ENCODE measurements at places on chromosomes 12 and 14.

- no peak for DNase-seq
Observed at GRCh38 chr12:120290609-120291305, 946 bp downstream of the RNU4-2 start.

- DNase-seq = no peak
Observed at GRCh38 chr14:49593016-49593415, 5.7 kb upstream of the LRR1 start.

DNA sequence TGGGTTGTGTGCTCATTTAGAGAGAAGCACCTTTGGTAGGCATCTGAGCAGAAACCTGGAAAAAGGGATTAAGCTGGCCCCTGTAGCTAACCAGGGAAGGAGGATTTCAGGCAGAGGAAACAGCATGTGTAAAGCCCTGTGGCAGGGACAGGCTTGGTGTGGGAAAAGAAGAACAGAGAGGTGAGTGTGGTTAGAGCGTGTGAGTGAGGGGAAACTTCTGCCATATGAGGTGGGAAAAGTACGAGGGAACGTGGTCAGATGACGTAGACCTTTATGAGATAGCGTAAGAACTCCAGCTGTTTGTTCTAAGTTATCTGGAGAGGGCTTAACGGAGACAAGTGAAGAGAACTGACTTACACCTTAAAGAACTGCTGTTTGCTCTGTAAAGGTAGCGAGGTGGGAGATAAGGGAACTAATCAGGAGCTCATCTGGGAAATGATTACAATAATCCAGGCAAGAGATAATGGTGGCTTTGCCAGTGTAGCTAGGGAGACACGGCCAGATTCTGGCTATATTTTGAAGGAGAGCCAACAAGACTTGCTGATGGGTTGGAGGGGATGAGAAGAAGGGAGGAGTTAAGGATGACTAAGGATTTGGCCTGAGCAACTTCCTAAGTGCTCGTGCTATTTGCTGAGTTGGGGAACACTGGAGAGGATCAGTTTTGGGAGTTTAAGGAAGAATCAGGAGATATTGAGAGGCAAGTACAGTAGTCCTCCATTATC, 234.0 kb downstream of the ETNK1 start:
- DNase-seq = no peak

DNA sequence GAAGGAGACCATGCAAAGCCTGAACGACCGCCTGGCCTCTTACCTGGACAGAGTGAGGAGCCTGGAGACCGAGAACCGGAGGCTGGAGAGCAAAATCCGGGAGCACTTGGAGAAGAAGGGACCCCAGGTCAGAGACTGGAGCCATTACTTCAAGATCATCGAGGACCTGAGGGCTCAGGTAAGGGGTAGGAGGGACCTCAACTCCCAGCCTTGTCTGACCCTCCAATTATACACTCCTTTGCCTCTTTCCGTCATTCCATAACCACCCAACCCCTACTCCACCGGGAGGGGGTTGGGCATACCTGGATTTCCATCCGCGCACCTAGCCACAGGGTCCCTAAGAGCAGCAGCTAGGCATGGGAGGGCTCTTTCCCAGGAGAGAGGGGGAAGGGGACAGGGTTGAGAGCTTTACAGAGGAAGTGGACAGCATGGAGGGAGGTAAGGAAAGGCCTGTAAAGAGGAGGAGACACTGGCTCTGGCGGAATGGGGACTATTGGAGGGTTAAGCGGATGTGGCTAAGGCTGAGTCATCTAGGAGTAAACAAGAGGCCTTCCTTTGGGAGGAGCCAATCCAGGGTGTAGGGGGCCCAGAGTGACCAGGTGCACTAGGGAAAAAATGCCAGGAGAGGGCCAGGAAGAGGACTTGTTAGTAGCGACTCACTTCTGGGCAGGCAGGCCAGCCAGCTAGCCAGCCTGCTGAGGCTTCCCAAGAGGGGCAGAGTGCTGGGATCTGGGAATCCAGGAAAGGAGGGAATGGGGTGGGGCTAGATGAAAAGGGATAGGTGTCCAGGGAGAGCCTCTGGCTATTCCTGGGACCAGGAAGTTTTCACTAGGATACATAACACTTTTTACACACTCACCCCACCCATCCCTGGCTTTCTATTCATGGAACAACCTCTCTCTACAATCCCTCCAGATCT, 754 bp downstream of the KRT18 start:
- DNase-seq = no peak

GRCh38 chr12:10241727-10242126, 29.1 kb downstream of the GABARAPL1 start:
- no peak for DNase-seq

GRCh38 chr12:68069275-68069674, 80.0 kb downstream of the IFNG-AS1 start:
- DNase-seq = no peak

DNA sequence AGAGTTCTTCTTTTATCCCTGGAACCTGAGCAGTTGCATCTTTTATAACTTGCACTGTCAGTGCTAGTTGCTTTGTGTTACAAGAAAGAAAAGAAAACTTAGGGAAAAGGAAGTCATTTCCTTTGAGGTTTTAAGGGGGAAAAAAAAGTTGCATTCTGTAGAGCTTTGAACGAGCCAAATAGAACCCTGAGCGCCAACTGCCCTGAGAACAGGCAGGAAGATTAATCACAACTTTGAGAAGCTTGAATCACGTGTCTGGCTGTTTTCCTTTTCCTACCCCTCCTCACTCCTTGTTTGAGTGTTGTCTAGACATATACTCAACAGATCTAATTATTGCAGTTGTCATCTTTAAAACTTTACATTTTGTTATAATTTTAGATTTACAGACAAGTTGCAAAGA, 12.5 kb downstream of the PCNX1 start:
- DNase-seq = no peak

DNA sequence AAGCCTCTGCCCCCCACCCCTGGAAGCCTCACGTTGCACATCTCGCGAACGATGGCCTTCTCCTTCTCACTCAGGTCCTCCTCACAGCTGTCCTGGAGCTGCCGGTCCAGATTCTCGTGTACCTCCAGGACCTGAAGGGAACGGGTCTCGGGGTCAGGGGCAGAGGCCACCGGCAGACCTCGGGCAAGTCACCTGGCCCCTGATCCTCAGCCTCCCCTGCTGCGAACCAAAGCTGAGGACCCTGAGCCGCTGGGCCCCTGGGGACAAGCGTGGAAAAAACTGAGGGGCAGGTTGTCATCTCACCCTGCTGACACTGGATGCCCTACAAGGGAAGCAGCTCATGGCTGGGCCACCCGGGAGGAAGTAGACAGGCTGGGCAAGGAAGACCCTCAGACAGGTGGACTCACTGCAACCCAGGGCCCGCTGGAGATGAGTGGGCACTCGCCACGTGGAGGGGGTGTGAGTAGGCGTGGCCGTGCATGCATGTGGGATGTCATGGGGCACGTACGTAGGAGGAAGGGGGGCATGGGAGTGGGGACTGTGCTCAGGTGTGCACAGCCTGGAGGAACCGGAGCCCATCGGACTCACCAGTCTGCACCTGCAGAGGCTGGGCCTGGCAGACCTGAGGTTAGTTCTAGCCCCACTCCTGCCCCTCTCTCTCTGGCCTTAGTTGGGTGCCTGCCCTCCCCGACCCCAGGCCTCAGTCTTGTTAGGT, 35.1 kb downstream of the CCNK start:
- no peak for DNase-seq

- DNase-seq = no peak
Observed at GRCh38 chr12:54411391-54412241, 7.5 kb downstream of the ITGA5 start.

GRCh38 chr12:106709068-106709511, 65.4 kb upstream of the RIC8B start:
- DNase-seq = no peak

DNA sequence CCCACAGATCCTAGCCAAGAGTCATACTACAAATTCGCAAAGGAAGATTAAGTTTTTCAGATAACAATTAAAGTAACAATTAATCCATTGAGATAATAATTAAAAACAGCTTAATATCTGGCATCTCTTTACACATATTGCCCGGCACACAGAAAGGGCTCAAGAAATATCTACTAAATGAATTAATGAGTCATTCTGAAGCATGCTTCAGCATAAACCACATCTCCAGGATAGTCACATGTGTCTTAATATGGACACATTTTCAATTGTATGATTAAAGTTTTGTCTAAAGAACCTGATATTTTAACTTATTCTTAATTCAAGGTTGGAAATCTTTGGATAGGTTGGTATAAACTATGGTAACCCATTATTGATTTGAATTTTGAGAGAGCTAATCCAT, 9.6 kb downstream of the ITPR2 start:
- DNase-seq = no peak

GRCh38 chr12:132545955-132546354, 56.0 kb downstream of the FBRSL1 start:
- DNase-seq = no peak

- DNase-seq = no peak
Observed at GRCh38 chr14:104145826-104146601, 7.6 kb downstream of the KIF26A start.

DNA sequence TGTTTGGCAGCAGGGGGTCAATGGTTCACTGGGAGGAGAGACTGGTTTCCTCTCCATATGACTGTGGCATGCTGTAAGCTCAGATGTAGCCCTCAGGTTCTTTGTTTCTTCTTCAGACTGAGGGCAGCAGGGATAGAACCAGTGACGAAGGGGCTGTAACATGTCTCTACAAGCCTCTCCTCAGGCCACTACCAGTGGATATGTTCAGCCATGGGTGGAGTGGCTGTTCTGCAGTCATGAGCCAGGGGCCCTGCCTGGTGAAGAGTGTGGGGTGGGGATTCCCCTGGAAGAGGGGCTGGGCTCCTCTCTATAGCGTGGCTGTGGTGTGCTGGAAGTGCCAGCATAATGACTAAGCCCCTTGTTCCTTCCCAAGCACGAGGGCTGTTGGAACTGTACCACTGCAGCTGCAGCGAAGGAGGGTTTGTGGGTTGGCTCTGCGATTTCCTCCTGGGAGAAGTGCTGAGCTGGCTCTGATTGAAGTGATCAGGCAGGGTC, 55.8 kb downstream of the CMAS start:
- DNase-seq = no peak

GRCh38 chr12:64175254-64175945, 46.7 kb downstream of the KICS2 start:
- no peak for DNase-seq

- no peak for DNase-seq
Observed at GRCh38 chr14:51529736-51530135, 122.0 kb upstream of the FRMD6 start.

DNA sequence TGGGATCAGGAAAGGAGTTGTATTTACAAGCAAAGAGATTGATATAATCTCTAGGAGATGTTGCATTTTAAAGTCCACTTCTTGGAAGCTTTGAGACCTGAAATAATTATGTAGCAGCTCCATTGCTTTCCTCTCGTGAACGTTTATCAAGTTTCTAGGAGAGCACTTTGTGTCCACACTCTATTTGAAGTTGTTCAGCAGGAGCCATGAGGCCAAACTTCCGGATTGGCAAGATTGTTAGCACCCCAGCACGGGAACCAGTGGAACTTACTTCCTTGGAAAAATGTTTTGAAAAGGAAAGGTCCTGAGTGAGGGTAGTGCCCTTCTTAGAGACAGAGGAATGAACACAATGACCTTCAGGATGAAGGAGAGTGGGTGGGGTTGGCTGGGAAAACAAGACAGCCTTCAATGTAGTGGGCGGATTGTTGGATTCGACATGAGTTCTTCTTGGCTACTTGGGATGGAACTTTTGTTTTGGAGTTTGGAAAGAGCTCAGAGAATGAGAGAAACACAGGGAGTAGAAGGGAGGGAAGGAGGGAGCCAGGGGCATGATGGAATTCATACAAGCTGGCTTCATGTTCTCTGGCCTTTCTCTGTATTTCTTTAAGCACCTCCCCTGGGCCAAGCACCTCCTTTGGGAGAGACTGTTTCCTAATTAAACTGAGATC, 23.8 kb upstream of the CISTR start:
- DNase-seq = no peak

DNA sequence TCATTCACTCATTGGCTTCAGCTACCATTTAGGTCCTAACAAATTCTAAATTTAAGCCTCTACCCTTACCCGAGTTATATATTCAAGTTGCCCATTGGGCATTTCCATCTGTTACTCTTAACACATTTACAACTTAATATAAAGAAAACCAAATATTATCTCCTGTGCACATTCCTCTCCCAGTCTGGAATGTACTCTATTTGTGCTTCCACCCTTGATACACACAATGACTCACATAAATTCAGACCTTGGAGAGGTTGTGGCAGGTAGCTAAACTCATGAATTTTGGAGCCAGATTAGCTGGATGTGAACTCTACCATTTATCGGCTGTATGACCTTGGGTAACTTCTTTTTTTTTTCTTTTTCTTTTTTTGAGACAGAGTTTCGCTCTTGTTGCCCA, 51.1 kb downstream of the BRMS1L start:
- DNase-seq = no peak

- no peak for DNase-seq
Observed at GRCh38 chr12:131756441-131756840, 45.6 kb downstream of the SFSWAP start.

GRCh38 chr14:65976761-65977404, 509.3 kb upstream of the CCDC196 start:
- no peak for DNase-seq

DNA sequence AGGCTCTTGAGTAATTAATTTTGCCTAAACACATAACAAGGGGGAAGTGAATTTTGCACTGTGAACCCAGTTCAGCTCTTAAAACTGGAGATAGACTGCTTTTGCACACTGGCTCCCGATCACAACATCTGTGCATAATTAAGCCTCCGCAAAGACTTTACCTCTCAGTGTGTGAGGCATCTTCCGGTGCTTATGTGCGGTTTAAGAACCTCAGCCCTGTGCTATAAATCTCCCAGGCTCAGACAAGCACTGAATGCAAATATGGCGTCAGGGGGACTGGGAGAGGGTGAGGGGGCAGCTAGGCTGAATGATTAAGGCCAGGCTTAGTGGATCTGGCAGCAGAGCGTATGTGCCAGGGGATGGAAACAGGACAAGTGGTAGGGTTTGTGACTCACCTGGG, 103.3 kb downstream of the ADCK1 start:
- DNase-seq = no peak

- DNase-seq = no peak
Observed at GRCh38 chr14:54686219-54686870, 119.4 kb downstream of the SAMD4A start.

GRCh38 chr14:69012256-69012953, 33.3 kb upstream of the ACTN1 start:
- no peak for DNase-seq

DNA sequence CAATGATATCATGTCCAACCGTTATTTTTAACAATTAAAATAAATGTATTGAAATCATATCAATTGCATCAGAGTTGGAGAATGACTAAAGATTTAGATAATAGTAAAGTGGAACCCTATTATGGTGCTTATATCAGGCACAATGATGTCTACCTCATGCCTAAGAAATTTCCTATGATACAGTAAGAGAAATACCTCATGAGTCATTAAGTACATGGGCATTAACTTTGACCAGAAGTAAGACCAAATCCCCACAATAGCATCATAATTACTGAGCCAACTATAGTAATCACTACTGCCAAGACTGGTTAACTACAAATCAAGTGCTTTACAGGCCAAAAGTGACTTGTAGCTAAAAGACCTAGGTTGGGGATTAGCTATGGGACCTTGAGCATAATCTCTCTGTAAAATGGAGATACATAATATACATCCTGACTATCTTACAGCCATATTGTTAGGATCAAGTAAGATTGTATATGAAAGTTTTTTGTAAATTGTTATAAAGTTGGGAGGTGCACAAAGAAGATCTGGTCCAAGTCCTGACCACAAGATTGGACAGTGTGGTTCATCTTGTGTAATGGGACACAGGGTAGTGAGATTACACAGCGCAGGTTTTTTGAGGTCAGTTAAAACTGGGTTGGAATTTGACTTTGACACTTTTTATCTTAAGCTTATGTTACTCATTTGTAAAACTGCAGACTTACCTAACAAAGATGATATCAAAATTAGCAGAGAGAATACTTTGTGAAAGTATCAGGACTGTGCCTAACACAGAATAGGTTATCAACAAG, 60.5 kb downstream of the ERGIC2 start:
- DNase-seq = no peak

GRCh38 chr12:109606320-109607028, 32.9 kb downstream of the MVK start:
- no peak for DNase-seq

Data from right renal cortex interstitium (tissue), 3 donors.